ENCODE measurements at places on chromosomes 4 and X. TPM values are rescaled to one million over a fixed set of nuclear protein-coding genes. Genes with fewer than 3 reads are reported as not detected.

- H3K27me3 ChIP-seq = no peaks in the 10 kb centered on the region
- DNase-seq = no peak
- no peaks in the 10 kb centered on the region for H3K36me3 ChIP-seq
- H3K27ac ChIP-seq = no peak overlapping the region
Measured at GRCh38 chr4:125116431-125116830, 198.3 kb upstream of the FAT4 start.

- peaks cover 22% of the 10 kb centered on the region for H3K4me1 ChIP-seq
- H3K4me3 ChIP-seq = no peak overlapping the region
- H3K36me3 ChIP-seq = no peaks in the 10 kb centered on the region
- DNase-seq = no peak
Measured at GRCh38 chr4:159429693-159430035, 326.8 kb downstream of the RAPGEF2 start.

DNA sequence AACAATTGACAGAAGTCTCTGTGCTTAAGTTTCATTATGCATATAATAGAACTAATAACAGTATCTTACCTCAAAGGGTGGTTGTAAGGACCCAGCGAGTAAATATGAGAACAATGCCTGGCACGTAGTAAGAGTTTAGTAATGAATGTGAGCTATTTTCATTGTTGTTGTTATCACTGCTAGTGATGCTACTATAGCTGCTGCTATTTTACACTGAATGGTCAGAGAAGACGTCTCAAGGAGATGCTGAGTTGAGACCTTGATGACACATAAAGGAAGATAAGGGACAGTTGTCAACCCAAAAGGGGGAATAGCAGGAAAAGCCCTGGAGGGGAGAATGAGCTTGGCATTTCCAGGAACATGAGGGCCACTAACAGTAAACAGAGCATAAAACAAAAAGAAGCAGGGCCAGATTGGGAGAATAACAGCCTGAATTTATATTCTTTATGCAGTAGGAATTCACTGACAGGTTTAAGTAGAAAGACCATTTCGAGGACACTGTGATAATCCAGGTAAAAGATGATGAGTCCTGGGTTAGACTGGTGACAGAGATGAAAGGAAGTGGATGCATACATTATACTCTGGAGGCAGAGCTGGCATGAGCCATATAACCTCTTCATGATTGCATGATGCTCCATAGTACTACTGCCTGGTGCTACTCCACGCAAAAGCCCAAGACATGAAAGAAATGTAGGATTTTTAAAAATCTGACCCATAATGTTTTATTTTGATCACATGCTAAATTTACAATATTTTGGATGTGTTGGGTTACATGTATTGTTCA lies 23.1 kb downstream of the ATP8A1 start:
- DNase-seq = no peak
- no peaks in the 10 kb centered on the region for H3K27me3 ChIP-seq
- H3K4me3 ChIP-seq = no peak overlapping the region
- H3K4me1 ChIP-seq = no peaks in the 10 kb centered on the region
- no peaks in the 10 kb centered on the region for H3K36me3 ChIP-seq

- DNase-seq = peak; percentile 19
- H3K4me3 ChIP-seq = no peak overlapping the region
- H3K27ac ChIP-seq = no peak overlapping the region
- peaks cover 5% of the 10 kb centered on the region for H3K4me1 ChIP-seq
Measured at GRCh38 chr4:7808752-7809151, 130.9 kb downstream of the AFAP1 start.

DNA sequence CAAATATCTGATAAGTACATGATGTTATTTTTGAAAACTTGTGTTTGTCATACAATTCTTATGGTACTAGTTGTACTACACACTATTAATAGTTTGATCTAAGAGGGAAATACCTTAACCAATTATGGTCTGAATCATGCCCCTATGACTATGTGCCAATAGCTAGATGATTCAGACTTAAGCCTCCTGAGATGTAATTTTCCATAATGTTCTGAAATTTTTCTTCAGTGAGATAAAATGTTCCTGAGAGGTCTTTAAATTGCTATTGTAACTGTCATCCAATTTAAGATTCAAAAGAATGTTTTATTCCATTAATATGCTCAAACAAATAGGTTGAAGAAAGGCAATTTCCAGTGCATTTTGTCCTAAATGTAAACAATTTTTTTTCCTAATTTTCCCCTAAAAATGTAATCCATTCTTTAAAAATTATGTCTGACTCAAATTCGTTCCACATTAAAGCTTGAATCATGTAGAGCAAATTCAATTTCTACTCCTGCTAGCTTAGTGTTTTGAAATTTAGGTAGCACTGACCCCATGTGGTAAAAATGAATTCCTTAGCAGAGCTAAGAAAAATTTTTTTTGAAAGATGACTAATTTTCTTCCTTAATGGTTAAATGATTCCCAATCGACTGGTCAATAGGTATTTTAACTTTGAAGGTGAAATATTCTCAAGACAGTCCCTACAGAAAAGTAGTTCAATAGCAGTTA lies 49.1 kb downstream of the APOOL start:
- H3K27me3 ChIP-seq = no peaks in the 10 kb centered on the region
- H3K4me1 ChIP-seq = peaks cover 9% of the 10 kb centered on the region
- peak overlapping the region; percentile 55 for H3K27ac ChIP-seq
- H3K36me3 ChIP-seq = no peaks in the 10 kb centered on the region
- no peak overlapping the region for H3K4me3 ChIP-seq

POF1B gene
- polyA plus RNA-seq = 10.4 TPM

GUCY1A1 gene
- 0.07 TPM for polyA plus RNA-seq

PRAF2 gene
- polyA plus RNA-seq = 9.8 TPM
